Activated T-helper 1 cell treated with anti-CD3 and anti-CD28 coated beads, Interleukin-2, amount 50 U/mL, for 16 hours (primary cell): ENCODE measurements at places on chromosomes 13 and 19.

DNA sequence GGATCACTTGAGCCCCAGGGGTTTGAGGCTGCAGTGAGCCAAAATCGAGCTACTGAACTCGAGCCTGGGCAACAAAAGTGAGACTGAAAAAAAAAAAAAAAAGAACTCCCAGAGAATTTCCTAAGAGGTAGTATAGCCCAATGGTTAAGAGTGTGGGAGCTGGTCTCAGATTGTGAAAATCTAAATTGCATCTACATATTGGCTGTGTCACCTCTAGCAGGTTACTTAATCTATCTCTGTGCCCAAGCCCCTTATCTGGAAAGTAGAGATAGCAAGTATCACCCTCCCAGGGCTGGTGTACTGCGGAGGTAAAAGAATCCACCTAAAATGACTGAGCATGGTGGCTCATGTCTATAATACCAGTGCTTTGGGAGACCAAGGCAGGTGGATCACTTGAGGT is 3.7 kb upstream of the PLAUR start:
- no peak for DNase-seq

GRCh38 chr13:44726778-44727177 is 150.6 kb upstream of the TSC22D1 start:
- no peak for DNase-seq

- peak; percentile 19 for DNase-seq
Measured at GRCh38 chr13:27375686-27376326, 48.6 kb upstream of the GTF3A start.

DNA sequence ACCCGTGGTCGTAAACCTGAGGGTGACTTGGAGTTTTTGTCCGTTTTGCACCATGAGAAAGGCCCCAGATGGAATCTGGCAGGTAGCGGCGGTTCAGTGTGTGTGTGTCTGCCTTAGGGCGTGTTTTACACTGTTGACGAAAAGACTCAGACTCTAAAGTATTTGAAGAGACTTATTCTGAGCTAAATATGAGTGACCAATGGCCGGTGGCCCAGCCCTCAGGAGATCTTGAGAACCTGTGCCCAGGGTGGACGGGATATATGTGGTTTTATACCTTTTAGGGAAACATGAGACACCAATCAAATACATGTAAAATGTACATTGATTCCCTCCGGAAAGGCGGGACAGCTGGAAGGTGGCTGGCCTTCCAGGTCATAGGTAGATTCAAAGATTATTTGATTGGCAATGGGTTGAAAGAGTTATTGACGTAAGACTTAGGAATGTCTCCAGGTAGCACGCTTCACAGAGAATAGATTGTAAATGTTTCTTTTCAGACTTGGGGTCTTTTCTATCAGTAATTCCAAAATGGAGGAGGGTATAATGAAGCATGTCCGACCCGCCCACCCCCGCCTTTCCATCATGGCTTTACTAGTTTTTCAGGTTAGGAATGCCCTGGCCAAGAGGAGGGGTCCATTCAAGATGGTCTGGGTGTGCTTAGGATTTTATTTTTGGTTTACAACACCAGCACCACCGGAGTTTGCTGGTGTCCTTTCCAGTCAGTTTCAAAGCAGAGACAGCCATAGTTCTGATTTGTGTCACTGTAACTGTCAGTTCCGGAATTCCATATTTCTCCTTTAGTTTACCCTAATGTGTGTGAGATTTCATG is 1.0 kb upstream of the ZNF529 start:
- DNase-seq = no peak

GRCh38 chr19:52922841-52923777 is at the start of gene ZNF888:
TSS of gene ZNF888 (minus strand) at chr19:52923428. CDS start at chr19:52917873, 5,555 bp downstream.
- peak; percentile 68 for DNase-seq

- no peak for DNase-seq
Measured at GRCh38 chr13:44972956-44973581, 16.2 kb downstream of the NUFIP1 start.

GRCh38 chr13:88288326-88288725 is 617.2 kb downstream of the SLITRK5 start:
- DNase-seq = no peak

- no peak for DNase-seq
Measured at GRCh38 chr19:3768015-3768747, 3.8 kb downstream of the RAX2 start.

- DNase-seq = no peak
Measured at GRCh38 chr19:2345076-2345475, 15.0 kb upstream of the TMPRSS9 start.

DNA sequence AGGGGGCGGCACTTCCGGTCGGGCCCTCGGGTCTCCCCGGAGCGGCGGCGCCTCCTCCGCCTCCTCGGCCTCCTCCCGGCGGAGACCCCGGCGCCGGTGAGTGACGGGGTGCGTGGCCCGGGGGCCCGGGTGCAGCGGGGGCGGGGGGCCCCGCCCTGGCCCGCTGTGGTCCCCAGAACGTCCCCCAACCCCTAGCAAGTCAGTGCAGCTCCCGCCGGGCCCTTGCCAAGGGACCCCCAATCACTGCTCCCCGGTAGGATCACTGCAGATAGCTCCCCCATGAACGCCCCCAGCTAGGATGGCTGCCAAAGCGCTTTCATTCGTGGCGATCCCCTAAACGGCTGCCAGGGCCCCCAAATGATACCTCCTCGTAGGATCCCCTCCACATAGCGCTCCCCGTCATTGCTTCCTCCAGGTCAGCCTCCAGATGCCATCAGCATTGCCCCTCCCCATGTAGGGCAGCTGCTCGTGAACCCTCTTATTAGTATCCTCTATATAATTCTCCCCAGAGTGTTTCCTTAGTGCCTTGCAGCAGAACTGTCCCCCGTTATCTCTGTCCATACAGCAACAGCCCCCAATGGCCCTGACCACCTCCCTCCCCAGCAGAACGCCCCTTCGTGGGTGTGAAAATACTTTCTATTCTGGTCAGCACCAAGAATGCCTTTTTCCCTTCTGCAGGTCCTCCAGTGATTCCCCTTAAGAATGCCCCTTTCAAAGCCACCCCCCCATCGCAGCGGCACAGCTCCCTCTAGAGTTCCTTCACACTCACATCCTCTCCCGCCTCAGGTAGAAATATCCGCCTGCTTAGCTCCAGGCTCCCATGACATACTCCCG is at the start of gene ZNF865:
Gene ZNF865 (plus strand): TSS at position 11 of the 834 bp plus-strand sequence. CDS start 7,972 bp downstream, outside the sequence.
- DNase-seq = peak; percentile 51

- no peak for DNase-seq
Measured at GRCh38 chr19:50401605-50402450, 16.9 kb upstream of the SPIB start.

DNA sequence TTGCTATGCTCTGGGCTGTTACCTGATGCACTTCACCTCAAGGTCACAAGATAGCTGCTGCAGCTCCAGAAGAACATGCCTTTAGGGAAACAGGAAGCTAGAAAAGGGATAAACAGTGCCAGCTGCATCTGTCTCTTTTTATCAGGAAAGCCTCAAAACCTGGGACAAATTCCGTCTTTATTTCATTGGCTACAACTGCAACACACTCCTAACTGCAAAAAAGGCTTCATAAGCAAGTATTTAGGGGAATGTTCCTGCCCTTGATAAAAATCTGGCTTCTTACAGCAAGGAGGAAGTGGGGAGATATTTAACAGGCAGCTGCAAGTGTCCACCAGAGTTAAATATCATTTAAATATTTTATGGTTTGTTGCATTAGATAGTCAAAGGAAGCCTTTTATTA is 34.2 kb upstream of the SERTM1 start:
- DNase-seq = no peak

DNA sequence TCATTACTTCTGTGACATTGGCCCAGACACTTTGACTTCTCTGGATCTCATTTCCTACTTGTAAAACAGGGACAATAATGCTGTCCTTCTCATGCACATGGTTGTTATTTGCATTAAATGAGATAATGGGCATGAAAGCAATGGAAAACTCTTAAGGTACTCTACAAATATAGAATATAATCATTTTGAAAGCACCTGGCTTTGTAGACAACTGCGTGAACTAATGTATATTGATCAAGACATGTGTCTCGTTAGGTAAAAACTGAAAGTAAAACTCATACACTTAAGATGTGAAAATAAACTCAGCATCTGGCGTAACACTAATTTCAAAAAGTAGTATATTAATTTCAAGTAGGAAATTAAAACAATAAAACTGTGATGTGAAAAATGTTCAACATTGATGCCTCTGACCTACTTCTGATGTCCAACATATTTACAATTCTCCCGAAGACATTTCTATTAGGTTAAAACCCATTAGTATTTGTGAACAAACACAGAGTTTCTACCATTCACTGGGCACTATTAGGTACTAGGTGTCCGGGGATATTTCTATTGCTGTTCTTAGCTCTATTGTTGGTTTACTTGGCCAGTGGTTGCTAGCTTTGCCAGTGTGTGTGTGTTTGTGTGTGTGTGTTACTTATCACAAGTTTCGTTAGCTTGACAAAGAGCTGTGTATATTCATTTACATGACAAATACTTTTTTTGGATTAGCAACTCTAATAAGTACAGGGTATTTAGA is 220.5 kb downstream of the KCNRG start:
- DNase-seq = no peak

- DNase-seq = no peak
Measured at GRCh38 chr13:21342699-21343442, 116.2 kb downstream of the ZDHHC20 start.

DNA sequence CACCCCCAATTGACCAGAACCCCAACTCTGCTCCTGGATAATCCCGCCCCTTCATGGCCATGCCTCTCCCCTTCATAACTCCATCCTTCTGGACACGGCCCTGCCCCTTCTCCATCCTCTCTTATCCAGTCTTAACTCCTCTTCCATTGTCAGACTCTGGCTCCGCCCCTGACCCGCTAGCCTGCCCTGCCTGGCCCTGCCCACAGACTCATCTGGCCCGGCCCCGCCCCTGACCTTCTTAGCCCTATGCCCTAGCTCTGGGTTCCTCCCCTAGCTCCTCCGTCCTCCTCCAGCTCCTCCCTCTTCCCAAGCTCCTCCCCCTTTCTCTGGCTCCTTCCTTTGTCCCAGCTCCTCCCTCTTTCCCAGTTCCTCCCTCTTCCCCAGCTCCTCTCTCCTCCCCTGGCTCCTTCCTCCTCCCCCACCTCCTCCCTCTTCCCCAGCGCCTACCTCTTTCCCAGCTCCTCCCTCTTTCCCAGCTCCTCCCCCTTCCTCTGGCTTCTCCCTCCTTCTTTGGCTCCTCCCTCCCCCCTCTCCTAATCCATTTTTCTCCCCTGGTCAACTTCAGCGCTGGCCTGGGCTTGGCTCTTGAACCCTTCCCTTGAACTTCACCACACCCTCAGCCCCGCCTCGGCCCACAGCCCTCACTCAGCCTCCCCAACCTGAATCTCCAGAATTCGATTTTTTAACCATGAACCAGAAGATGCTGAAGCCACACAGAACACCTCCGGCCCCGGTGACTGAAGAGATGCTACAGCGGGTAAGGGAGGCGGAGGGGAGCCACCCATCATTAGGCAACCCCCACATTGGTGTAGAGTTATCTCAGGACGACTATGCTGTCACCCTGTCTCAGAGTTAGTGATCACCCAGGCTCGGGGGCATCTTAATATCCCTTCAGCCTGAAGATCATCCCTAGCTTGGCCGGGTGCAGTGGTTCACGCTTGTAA is 9.2 kb upstream of the ZNF358 start:
- no peak for DNase-seq

- no peak for DNase-seq
Measured at GRCh38 chr13:112766336-112766735, 76.5 kb downstream of the ATP11A start.

DNA sequence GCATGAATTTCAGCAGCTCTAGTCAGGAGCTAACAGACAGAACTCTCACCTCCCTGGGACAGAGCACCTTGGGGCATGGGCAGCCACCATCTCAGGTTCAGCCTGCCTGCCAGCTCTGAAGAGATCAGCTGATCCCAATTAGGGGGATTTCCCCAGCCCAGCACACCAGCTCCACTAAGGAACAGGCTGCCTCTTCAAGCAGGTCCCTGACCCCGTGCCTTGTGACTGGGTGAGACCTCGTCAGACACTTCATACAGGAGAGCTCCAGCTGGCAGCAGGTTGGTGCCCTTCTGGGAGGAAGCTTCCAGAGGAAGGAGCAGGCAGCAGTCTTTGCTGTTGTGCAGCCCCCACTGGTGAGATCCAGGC is 84.5 kb upstream of the UFM1 start:
- DNase-seq = no peak

DNA sequence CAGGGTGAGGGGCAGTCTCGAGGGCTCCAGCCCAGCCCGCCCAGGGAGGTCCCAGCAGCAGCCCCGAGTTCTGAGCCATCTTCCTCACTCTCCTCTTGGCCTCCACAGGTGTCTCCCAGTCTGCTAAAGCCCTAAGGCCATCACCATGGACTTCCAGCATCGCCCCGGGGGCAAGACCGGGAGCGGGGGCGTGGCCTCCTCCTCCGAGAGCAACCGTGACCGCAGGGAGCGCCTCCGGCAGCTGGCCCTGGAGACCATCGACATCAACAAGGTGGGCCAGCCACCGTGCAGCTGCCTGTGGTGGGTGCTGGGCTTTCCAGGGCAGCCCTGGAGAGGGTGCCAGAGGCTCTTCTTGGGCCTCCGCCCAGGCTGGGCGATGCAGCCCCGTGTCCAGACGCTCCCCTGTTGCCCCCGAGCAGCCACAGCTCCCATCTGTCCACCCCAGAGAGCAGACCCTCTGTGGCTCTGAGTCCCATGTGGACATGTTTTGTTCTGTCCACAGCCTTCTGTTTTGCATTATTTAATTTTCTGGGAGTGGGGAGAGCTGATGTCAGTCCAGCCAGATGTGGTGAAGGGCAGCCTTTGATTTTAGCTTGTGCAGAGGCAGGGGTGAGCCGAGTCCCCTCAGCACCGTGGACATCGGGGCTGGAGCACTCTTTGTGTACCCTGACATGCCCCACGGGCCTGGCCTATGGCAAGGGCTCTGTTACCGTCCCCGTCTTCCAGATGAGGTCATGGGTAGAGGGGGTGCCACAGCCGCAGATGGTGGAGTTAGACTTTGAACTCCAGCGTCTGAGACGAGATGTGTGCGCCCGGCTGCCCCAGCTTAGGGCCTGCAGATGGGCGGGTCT is 5.6 kb upstream of the AMH start:
- DNase-seq = no peak

DNA sequence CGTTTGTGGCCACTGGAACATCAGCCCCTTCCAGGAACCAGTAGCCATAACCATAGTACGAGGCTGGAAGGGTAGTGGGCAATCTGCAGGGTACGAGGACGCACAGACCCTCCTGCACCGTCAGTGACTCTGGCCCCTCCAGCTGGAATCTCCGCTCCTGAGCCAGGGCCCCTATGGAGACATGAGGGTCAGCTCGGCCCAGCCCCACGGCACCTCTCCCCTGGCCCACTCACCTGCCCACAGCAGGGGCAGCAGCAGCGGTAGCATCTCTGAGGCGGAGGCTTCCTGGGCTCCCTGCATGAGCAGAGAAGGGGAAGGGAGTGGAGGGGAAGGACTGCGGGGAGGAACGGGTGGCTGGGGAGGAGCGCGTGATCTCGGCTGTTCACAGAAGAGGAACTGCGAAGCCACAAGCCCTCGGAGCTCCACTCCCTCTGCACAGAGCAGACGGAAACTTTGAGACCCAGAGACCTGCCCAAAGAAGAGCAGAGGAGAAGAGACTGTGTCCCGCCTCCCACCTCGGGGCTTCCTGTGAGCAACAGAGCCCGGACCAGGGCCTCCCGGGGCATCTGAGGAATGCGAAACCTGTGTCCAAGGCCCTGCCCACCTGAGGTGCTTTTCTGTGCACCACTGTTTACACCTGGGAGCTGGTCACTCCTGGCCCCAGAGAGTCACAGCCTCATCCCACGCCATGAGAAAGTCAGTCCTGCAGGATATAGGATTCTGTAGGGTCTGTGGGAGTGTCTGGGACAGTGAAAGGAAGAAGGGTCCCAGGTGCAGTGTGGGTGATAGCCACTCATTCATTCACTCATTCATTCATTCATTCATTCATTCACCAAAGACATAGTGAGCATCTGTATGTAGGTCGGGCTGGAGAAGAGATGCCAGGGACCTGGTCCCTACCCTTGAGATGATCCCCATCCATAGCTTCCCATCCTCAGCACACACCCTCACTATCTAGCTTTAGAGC is at the start of gene SIGLEC6:
Gene SIGLEC6 (minus strand): TSS at position 322 of the 967 bp plus-strand sequence. CDS start 22 bp downstream, at position 300.
- no peak for DNase-seq

GRCh38 chr13:69050696-69051095 is 1056.9 kb upstream of the ATXN8OS start:
- DNase-seq = no peak
